Activated CD4-positive, alpha-beta memory T cell treated with anti-CD3 and anti-CD28 coated beads for 36 hours (primary cell): ENCODE measurements at places on chromosomes 1 and 21. TPM values are rescaled to one million over a fixed set of nuclear protein-coding genes. Genes with fewer than 3 reads are reported as not detected.

Gene C1orf74
- total RNA-seq = 3.5 TPM

Gene ADAMTSL4
- total RNA-seq = 1.1 TPM

Gene AXDND1
- 0.51 TPM for total RNA-seq

Gene ESPN
- 1.5 TPM for total RNA-seq

Gene TRIM58
- not detected for total RNA-seq

Gene PPFIA4
- 16.7 TPM for total RNA-seq

Gene ARHGEF16
- 0.24 TPM for total RNA-seq

Gene OR6K3
- not detected for total RNA-seq

Gene CENPF
- 97.3 TPM for total RNA-seq

Gene NBPF4
- not detected for total RNA-seq

Gene OR2L3
- total RNA-seq = not detected

Gene HAO2
- not detected for total RNA-seq

Gene CYP4Z1
- total RNA-seq = not detected

Gene MFAP2
- total RNA-seq = not detected

Gene RSPH1
- 0.53 TPM for total RNA-seq

Gene RNU1-2
- 1,390 TPM for total RNA-seq

Gene PLEKHA6
- total RNA-seq = 0.52 TPM

Gene SPATA45
- 0.51 TPM for total RNA-seq

Gene INAVA
- not detected for total RNA-seq

Gene EPHX1
- 2.6 TPM for total RNA-seq

Gene FMO2
- not detected for total RNA-seq

Gene SYCP1
- not detected for total RNA-seq

Gene RRP15
- 18.8 TPM for total RNA-seq

Gene PTCH2
- 0.61 TPM for total RNA-seq

Gene ANKRD34A
- 4.6 TPM for total RNA-seq
